Fibroblast of skin of back (primary cell): ENCODE measurements at places on chromosomes 11 and 22.

- no peak for DNase-seq
These were observed 663 bp downstream of the MRGPRG start for GRCh38 chr11:3217818-3218482.

DNA sequence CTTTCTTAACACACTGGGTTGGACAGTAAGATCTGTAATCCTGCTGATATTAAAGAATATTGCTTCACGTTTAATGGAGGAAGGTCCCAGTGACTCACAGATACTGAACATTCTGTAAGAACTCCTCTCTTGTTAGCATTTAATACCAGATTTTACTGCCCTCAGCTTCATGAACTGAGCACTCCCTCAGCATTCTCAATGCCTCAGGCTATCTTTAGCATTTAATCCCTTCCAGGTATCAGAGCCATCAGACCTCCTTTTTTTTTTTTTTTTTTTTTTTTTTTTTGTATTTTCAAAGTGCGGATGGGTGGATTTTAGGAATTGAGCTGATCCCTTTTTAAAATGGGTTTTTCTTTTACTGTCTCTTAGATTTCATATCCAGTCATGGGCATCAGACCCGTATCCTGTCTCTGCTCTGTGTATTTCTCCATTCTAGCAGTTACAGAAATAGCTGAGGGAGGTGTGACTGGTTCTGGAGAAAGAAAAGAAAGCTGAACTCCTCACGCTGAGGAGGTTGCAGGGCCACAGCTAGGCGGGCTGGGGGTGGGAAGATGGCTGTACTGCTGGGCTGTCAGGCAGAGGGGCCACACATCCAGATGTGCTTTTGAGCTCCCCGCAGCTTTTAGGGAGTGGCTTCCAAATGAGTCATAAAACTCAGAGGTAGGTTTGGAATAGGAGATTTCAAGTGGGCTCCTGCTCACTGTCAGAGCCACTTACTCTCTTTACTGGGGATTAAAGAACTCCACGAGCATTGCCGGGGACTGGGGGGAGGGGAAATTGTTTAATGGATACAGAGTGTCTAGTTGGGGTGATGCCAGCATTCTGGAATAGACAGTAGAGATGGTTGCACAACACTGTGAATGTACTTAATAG lies 97.0 kb downstream of the SYT9 start:
- DNase-seq: no peak

DNA sequence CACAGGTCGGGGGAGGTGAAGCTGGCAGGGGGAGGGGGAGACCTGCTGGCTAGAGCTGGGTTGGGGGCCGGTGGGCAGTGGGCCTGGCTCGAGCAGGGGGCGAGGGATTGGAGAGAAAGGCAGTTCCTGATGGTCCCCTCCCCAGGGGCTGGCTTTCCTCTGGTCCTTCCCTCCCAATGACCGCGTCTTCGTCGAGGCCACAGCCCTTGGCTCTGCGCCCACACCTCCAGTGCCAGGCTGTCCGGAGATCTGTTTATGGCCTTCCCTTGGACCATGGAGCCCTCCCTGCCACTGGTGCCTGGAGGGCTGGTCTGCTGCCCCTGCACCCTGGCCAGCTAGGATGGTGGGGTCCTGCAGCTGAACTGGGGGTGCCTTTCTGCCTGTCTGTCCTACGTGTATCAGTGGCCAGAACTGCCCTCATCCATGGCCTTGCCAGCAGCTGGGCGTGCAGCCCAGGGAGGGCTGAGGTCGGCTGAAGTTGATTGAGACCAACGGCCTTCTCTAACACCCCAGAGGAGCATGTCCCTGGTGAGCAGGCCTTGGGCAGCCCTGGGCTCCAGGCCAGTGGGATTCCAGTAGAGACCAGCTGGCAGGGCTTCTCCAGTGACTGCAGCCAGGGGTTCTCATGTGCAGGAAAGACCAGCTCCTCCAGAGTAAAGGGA lies 12.3 kb downstream of the TANGO2 start:
- no peak for DNase-seq

- DNase-seq: peak; percentile 53
These were observed 603 bp upstream of the ZFTA start for GRCh38 chr11:63769042-63769713.

- no peak for DNase-seq
These were observed 41.8 kb upstream of the SHANK2 start for GRCh38 chr11:71293961-71294782.
